ENCODE measurements at places on chromosomes 6 and 20. TPM values are rescaled to one million over a fixed set of nuclear protein-coding genes. Genes with fewer than 3 reads are reported as not detected.

The OR2B6 gene
- not detected for total RNA-seq

- no peak for DNase-seq
Observed at GRCh38 chr6:107807196-107807811, 16.8 kb downstream of the SCML4 start.

DNA sequence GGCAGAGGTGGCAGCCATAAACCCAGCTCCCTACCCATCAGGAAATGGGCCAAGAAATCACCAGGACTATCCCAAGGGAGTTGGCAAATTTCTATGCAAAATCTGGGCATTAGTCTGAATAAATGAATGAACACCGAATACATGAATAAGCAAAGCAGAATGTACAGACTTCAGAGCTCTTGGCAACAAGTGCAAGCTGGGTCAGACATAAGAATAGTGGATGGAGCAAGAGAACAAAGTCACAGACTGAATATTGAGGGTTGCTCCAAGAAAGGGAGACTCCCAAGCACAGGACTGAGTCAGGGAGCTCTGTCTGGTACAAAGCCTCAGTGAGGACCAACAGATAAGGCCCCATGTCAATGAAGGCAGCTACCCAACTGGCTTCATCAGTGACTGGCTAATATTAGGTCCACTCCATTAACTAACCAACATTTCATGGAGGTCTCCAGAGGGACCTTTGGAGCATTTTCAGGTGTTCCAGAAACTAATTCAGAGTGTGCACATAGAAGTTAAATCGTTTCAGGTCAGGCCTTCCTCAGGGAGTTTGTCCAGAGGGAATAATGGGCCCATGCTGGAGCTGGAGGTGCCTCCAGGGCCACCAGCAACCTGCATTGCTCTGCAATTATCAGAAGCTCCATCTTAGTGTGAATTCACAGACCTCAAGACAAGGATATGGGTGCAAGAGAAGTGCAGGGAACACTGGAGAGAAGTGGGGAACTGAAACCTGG is 191.5 kb upstream of the RALGAPA2 start:
- DNase-seq, result no peak

DNA sequence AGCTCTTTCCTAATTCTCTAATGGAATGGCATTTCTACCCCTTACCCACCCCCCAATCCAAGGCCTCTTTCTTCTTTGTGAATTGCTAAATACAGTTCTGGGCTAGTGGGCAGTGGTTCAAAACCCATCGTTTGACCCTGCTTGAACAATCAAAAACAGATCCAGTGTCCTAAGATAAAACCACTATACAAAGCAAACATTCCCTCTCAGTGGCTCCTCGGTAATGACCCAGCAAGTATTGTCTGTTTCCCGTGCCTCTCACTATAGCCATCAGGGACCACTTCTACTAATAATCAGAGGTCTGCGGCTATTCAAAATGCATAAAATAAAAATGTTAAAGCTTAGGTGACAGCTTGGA is 143.5 kb upstream of the AKAP12 start:
- no peak for DNase-seq

GRCh38 chr6:137494281-137494987 is at the start of gene OLIG3:
TSS of gene OLIG3 (minus strand) at chr6:137494394. CDS start at chr6:137494170, 224 bp downstream.
- DNase-seq, result no peak

DNA sequence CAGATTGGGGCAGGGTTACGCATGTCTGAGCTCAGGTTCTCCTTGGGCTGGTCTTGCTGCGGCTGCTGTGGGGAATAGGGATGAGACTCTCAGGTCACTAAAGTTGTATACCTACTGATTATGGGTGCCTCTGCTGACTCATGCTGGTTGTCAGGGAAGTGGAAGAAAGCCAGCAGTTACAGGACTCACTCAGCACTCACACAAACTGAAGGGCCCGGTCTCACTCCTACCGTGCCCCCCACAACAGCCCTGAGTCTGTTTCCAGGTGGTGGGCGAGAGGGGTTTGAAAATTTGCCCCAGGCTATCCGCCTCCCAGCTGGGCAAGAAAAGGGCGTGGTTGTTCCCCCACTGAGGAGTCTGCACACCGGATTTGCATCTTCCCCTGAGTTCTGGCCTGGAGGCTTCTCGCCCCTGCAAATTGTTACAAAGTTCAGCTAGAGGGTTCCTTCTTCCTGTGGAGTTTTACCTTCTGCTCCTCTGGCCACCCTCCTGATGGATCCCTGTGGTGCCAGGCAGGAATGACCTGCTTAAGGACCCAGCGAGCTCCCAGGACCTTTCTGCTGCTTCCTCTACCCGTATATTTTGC is 659.2 kb downstream of the HDGFL1 start:
- no peak for DNase-seq

DNA sequence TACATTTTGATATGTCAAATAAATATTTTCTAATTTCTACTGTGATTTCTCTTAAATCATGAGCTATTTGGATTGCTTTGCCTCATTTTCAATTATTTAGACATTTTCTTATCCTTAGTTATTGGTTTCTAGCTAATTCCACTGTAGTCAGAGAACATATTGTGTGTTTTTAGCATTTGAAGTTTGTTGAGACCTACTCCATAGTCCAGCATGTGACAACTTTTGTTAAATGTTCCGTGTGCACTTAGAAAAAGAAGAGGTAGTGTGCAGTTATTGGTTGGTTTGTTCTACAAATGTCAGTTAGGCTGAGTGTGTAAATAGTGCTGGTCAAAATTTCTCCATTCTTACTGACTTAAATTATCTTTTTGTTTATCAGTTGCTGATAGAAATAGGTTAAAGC is 138.8 kb downstream of the BCAS1 start:
- no peak for DNase-seq

DNA sequence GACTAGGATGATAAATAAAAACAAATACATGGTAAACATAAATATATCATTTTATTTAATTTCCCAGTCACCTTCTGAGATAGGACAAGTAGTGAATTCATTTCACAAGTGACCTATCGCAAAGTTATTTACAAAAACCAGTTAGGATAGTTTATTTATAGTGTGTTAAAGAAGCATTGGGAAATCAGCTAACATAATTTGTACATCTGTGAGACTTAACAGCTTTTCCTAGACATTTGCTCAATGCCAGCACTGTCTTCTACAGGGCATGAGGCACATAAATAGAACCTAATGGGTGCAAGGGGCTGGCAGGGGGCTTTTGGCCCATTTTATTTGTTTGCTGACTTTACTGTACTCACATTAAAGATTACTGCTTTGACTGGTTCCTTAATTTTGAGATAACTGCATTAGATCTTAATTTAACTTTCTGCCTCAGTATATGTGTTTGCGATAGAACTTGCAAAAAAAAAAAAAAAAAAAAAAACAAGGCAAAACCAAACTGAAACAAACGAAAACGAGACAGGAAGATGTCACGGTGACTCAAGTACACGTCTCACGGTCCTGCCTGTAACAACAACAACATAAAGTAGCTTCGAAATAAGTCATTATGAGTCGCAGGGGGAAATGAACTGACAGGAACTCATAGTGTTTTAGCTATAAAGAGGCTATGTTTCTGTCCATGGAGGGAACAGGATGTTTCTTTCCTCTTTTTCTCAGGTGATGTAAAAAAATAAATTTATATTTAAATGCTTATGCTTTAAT is 133.7 kb upstream of the GMDS start:
- peak; percentile 77 for DNase-seq

DNA sequence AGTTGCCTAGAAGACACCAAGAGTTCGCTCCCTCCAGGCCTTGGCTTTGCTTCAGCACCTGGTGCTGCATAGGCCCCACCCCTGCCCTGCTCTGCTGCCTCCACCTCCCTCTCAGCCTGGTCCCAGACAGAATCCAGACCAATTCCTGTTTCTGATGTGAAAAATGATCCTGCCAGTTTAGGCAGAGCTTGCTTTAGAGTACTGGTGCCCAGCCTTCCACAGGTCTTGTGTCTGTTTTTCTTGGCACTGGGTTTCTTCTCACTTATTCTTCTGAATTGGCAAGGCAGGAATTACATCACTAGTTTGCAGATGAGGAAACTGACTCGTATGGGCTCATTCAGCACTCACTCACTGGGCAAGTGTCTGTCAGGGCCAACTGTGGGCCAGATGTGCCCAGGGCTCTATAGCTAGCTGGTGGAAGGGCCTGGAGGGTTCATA is 53.0 kb downstream of the HLA-A start:
- DNase-seq, result peak; percentile 43

- DNase-seq, result no peak
Observed at GRCh38 chr6:25453288-25453687, 174.1 kb downstream of the CARMIL1 start.

- DNase-seq, result no peak
Observed at GRCh38 chr6:115935361-115935760, 125.3 kb downstream of the FRK start.

The KIF13A gene
- 32.5 TPM for total RNA-seq

DNA sequence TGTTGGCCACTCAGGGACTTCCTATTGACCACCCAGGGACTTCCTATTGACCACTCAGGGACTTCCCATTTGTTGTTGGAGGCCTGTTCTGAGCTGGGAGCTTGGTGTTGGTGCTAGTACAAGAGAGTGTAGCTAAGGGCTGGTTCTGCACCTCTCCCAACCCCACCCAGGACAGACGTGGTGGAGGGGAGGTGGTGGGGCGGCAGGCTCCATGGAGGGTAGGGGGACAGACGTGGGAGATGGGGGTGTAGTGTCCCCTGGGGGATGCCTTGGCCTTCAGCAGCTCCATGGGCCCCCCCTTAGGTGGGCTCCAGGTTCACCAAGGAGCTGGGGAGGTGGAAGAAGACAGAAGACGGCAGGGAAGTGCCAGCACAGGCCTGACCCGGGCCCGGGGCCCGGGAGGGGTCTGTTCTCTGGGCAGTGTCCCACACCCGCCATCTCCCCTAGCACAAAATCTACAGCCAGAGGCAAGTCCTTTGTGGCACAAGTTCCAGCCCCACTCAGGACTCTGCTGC is 33.9 kb downstream of the CHRNA4 start:
- no peak for DNase-seq

The MTRF1L gene
- total RNA-seq, result 24.1 TPM

DNA sequence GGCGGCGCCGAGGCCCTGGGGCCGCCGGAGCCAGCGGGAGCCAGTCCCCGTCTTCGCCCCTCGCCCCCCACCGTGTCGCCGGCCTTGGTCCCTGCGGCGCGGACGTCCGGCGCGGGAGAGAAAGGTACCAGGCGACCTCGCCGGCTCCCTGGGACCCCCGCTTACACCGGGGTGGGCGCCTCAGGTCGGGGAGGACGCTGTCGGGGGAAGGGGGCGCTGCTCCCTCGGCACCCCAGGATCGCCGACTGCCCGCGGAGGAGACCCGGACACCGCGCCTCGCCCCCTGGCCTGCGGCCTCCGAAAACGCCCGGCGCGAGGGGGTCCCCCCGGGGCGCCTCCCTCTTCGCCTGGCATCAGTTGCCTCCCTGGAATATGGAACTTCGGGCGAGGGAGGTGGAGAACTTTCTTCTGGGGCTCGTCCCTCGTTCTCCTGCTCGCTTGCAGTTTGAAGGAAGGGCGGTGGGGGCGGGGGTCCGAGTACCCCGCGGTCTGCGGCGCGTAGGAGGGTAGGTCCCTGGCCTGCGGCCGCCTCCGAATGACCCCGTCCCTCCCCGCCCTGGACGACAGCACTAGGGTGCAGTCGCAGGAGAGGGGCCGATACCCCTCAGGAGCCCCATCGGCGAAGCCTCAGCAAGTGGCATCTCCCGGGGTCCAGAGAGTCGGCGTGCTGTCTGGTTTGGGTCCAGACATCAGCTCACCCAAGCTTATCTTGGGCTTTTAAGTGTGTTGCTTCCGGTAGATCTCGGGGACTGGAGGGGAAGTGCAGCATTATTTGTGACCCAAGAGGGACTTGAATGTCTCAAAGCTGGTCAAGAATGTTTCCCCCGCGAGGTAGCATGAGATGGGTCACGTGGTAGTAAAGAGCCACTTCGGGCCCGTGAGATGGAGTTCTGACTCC is 549 bp downstream of the ANKRD6 start:
- DNase-seq, result no peak

GRCh38 chr20:45087814-45088213 is 13.1 kb downstream of the KCNS1 start:
- DNase-seq, result no peak

- no peak for DNase-seq
Observed at GRCh38 chr20:40913224-40914185, 115.1 kb upstream of the TOP1 start.

- DNase-seq, result no peak
Observed at GRCh38 chr20:19113343-19113930, 99.0 kb upstream of the SLC24A3 start.

- DNase-seq, result no peak
Observed at GRCh38 chr6:103750603-103751002, 1109.1 kb downstream of the HACE1 start.

DNA sequence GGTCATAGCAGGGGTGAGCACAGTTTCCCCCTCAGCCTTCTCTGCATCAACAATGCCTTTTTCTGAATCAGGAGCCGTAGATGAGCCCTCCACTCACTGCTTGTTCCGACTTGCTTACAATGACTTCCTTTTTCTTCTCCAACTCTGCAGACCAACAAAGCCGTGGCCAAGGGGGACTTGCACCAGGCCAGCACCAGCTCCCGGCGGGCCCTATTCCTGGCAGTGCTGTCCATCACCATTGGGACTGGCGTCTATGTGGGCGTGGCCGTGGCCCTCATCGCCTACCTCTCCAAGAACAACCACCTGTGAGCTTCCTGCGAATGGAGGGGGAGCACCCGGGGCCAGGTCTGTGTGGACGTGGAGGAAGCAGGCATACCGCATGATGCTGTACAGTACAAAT is 195.8 kb downstream of the SYNDIG1 start:
- DNase-seq, result no peak

- DNase-seq, result no peak
Observed at GRCh38 chr6:7513529-7513928, 27.9 kb upstream of the DSP start.

The NUP43 gene
- 57.9 TPM for total RNA-seq

DNA sequence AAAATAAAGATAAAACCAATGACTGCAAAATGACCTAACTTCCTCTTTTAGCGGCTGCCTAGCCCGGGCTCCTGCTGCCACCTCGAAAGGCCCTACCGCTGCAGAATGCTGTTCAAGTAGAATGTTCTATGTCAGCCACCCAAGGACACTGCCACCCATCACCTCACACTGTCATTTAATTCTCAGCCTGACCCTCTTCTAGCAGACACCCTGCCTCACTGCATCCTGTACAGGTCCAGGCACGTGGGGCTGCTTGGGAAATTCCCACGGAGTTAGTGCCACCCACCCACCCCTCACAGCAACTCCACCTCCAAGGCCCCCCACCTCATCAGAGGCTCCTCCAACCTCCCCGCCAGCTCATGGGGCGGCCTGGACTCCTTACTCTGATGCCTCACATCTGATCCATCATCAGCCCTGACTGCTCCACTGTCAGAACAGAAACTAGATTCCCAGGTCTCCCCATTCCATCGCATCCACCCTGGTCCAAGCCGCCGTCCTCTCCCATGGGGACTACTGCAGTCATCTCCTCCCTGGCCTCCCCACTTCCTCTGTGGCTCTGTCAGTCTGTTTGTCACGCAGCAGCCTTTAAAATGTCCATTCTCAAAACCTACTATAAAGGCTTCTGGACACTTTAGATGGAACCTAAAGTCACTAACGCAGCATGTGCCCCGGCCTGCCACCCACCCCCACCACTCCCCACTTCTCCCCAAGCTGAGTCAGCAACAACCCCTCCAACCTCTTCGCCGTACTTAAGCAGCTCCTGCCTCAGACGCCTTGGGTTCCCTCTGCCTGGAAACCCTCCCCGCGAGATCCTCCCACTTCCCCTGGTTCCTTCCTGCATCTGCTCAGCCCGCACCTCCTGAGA is 17.0 kb downstream of the NFATC2 start:
- no peak for DNase-seq

GRCh38 chr6:15969236-15969778 is 159.6 kb upstream of the MYLIP start:
- DNase-seq, result no peak

The BCLAF1 gene
- total RNA-seq, result 91.1 TPM

The PPP1R3G gene
- total RNA-seq, result 0.29 TPM

The LY6G6F gene
- not detected for total RNA-seq
